ENCODE measurements at places on chromosomes 4 and X. TPM values are rescaled to one million over a fixed set of nuclear protein-coding genes. Genes with fewer than 3 reads are reported as not detected.

The AVPR2 gene
- not detected for total RNA-seq

The FGFR3 gene
- 3.3 TPM for total RNA-seq

The ALAS2 gene
- total RNA-seq = not detected

The KCND1 gene
- 1.6 TPM for total RNA-seq

The ARHGEF38 gene
- total RNA-seq = not detected

The RNF212 gene
- total RNA-seq = 0.09 TPM

The GPM6B gene
- 7.7 TPM for total RNA-seq

The DRP2 gene
- 1.9 TPM for total RNA-seq

The MORC4 gene
- total RNA-seq = 23.5 TPM

The PAGE1 gene
- not detected for total RNA-seq

The NWD2 gene
- under 0.01 TPM for total RNA-seq

The FAM149A gene
- total RNA-seq = 5.7 TPM

The TDO2 gene
- 9.3 TPM for total RNA-seq

The USP26 gene
- total RNA-seq = not detected

The CFAP99 gene
- not detected for total RNA-seq

The CXCL1 gene
- 1.5 TPM for total RNA-seq

The GYPB gene
- total RNA-seq = not detected

The EDA gene
- under 0.01 TPM for total RNA-seq

The SUPT20HL2 gene
- not detected for total RNA-seq

The SPATA18 gene
- total RNA-seq = 22.2 TPM

The MXD4 gene
- 59.0 TPM for total RNA-seq

The G6PD gene
- total RNA-seq = 153 TPM

The TRMT10A gene
- total RNA-seq = 5.7 TPM

The PDLIM3 gene
- 9.5 TPM for total RNA-seq

The TXK gene
- total RNA-seq = 0.16 TPM
